ENCODE measurements at places on chromosomes 7 and 10.

GRCh38 chr10:128036746-128037543 lies 89.3 kb downstream of the MKI67 start:
- no peak for DNase-seq

DNA sequence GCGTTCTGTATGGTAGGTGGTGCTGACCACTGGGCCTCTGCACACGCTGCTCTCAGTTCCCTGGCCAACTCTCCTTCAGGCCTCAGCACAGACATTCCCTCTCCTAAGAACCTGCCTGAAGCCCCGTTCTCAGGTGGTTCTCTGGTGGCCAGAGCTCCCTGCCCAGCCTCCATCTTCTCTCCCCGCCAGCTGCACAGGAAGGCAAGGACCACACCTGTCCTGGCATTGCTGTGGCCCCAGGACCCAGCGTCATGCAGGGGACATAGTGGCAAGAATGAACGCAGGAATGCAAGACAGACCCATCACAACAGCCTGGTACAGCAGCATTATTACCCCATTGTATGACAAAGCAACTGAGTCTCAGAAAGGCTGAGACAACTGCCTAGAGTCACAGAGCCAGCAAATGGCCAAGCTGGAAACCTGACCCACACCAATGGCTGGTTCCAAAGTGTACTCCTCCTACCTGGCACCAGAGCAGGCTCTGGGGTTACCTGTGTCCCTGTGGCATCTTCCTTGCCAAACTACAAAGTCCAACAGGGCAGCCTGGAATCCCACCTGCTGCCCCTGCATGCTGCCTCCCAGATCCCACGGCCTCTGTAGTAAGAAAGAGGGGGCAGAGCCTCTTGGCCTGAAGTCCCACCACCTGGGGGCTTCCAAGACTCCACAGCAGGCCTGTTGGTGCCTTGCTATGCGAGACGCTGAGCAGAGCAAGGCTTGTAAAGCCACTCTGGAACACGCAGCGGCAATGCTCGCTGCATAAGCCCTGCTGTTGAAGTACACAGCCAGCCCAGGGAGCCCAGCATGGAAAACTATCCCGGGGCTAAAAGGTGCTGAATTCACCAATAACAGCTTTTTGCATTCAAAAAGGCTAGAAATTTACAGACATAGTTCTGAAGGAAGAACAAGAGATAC lies 73.3 kb downstream of the CHST15 start:
- DNase-seq: no peak

DNA sequence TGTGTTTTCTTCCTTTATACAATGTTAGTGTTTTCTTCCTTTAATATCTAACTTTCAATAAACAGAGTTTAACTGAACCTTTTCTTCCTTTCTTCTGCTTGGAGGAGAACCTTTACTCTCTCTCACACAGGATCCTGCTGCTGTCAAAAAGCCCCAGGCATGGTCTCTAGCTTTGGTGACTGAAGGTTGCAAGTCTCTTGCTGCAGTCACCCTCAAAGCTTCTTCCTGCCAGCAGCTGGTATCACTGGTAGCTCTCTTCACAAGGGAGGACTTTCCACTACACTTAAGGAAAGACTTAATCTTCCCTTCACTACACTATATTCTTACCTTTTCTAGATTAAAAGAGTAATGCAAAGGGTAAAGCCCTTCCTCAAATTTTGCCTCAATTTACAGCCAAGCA lies 153.4 kb downstream of the SGMS1 start:
- no peak for DNase-seq

DNA sequence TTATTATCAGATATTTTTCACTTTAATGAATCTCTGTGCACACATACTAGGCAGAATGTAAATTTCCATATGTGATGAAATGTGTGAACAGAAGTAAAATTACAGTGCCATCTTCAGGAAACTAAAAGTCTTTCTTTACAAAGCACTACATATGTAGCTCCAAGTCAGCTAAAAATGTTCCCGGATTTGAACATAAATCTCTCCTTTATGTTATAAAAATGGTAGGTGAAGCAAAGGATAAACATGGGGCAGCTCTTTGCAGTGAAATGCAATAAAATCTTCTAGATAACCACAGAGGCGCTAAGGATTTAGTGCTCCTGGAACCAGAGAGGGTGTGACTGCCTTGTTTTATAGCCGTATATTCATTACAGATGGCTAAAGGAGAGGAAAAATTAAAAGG lies 104.9 kb upstream of the C7orf33 start:
- DNase-seq: no peak

GRCh38 chr7:105992905-105993304 lies 29.8 kb downstream of the CDHR3 start:
- DNase-seq: no peak

- no peak for DNase-seq
Observed at GRCh38 chr7:32070406-32071360, at the start of gene PDE1C. PDE1C (minus strand) TSS chr7:32070407.

DNA sequence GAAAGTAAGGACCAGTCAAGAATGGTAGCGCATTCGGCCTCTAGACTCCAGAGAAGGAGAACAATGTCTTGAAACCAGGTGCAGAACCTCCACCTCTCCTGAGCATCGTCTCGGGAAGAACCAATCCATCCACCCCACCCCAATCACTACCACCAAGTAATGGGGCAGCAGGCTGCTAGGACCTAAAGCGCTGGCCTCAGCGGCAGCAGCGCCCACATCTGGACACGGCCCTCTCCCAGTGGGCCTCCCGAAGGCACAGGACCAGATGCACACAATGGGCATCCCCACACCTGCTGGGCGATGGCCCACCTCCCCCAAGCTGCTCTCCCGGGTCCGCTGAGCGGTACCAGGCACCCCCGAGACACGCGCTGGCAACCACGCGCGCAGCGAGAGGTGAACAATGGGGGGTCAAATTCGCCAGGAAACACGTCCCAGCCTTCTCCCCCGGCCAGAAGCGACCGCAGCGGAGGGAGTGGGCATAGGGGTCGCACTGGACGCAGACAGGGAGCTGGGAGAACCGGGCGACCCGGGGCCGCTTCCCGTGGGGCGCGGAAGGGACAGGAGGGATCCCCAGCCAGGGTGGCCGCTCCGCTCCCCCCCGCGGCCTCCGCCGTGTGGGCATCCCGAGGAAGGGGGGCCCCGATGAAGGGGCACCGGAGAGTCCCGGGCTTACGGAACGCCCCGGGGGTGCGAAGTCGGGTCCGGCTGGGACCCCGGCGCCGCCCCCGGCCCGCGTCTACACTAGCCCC lies 506 bp downstream of the CTTNBP2 start:
- no peak for DNase-seq

GRCh38 chr10:124577651-124578050 lies 116.0 kb downstream of the LHPP start:
- DNase-seq: no peak

DNA sequence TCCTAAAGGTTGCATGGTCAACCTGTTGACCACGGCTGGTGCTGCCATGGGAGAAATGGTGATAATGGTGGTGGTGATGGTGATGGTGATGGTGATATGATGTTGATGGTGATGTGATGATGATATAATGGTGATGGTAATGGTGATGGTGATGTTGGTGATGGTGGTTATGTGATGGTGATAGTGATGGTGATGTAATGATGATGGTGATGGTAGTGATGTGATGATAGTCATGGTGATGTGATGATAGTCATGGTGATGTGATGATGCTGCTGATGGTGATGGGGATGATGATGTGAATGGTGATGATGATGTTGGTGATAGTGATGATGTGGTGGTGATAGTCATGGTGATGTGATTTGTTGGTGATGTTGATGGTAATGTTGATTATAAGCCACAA lies 23.9 kb downstream of the POU6F2 start:
- no peak for DNase-seq

DNA sequence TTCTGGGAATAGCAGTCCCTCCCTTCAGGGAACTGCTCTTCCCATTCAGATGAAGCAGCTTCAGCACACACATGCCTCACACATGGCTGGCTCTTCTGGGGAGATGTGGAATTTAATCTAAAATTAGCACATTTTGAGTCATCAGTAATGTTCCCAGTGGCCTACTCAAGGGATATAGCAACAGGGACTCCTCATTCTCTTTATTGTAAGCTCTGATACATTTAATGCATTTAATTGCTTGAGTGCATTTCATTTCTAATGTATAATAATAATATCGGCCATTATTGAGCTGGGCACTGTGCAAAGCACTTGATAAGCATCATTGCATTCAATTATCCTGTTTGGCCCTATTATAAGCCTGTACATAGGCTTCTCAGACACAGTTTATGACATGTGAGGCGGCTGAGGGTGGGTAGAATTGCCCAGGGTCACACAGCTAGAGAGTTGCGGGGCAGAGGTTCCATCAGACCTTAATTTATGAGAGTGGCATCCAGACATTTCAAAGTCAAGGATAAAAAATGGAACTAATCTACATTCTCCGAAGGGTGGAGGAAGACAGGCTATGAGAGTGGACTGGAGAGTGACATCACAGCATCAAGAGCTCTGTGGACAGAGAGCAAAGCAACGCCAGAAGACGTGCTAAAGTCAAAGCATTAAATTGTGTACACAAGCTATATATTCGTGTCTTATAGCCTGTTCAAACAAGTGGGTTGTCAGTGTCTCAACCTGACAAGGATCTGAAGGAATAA lies 76.8 kb downstream of the LANCL2 start:
- no peak for DNase-seq

- DNase-seq: no peak
Observed at GRCh38 chr7:135924302-135924701, 52.9 kb downstream of the MTPN start.

- no peak for DNase-seq
Observed at GRCh38 chr7:146960773-146961391, 844.3 kb downstream of the CNTNAP2 start.

DNA sequence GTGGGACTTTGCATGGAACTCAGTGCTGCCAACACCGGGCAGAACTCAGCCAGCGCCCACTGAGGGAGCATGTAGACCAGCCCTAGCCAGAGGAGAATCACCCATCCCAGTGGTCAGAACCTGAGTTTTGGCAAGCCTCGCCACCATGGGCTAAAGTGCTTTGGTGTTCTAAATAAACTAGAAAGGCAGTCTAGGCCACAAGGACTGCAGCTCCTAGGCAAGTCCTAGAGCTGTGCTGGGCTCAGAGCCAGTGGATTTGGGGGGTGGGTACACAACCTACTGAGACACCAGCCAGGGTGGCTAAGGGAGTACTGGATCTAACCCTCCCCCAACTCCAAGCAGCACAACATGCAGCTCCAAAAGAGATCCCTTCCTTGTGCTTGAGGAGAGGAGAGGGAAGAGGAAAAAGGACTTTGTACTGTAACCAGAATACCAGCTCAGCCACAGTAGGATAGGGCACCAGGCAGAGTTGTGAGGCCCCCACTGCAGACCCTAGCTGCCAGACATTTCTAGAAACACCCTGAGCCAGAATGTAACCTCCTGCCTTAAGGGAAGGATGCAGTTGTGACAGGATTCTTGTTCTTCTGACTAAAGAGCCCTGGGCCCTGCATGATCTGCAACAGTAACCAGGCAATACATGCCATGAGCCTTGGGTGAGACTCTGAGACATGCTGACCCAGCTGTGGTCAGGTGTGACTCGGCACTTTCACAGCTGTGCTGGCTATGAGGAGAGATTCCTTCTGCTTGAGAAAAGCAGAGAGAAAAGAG lies 24.4 kb downstream of the GSDME start:
- no peak for DNase-seq

DNA sequence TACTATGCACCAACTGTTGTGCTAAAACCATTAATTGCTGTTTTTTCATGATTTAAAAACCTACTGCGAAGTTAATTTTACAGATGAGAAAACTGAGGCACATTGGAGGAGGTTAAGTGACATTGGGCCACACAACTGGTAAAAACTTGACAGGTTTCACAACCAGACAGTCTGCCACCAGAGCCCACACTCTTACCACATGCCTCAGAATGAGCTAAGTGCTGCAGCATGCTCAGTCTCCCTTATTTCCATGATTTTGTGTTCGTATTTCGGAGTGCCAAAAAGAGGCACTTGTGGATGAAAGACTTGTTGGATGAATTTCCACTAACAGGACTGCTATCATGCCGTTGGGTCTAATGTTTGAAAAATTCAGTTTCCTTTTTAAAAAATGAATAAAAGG lies 77.4 kb downstream of the PCLO start:
- no peak for DNase-seq

DNA sequence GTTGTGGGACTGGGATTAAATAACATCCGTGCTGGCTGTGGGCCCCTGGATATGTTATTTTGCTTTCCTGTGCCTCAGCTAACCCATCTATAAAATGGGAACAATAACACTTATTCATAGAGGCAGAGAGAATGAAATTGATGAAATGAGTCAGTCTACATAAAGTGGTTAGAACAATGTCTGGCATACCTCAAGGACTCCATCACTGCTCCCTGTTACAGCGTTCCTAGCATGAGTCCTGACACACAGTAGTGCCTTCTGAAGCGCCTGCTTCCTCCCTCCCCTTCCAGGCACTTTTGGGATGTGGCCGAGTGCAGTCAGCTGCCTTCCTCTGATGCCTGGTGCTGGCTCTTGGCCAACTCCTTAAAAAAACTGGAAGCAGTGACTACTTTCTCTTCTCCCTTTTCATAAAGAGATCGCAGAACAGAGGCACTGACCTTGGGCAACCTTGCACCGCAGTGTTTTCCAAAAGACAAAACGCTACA lies 108.4 kb upstream of the ZMIZ1 start:
- no peak for DNase-seq

DNA sequence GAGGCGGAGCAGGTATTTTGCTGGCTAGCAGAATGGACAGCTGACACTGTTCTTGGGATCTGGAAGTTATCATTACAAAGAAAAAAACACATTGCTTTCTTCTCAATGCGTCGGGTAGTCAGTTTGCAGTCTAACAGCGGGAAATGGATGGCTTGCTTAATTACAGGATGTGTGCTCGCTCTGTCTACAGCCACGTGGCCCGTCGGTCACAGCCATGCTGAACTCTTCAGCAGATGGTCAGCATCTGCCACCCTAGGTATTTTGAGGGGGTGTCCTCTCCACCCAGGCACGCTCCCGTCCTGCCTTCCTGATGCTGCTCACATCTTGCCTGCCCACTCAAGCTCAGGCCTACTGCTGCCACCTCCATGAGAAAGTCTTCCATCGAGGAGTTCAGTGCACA lies 20.4 kb upstream of the INMT start:
- DNase-seq: no peak

DNA sequence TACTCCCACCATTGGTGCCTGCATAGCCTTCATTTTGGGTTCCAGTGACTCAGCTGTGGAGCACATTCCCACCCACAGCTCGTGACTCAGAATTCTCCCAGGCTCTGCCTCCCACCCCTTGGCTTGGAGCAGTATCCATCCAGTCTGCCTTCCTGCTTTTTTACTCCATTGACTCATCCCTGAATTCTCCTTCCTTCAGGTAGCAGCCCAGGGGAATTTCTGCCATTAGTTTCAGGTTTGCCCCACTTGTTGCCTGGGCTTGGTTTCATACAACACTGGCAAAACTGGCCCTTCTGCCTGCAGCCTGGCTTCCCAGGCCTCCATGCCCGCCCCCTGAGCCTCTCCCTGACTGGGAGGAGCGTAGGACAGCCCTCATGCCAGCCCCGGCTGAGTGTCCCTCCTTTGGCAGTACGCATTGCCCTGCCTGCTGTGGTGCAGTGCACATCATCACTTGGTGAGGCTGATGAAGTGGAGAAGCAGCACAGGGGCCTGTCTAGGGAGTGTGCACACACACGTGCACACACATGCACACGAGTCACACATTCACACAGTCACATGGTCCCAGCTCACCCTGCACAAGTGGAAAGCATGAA lies 55.0 kb downstream of the SNX10 start:
- no peak for DNase-seq

Measured in stimulated activated CD8-positive, alpha-beta memory T cell treated with anti-CD3 and anti-CD28 coated beads, Interleukin-2, amount 100 ng/mL, for 1 hour (primary cell).